ENCODE measurements at places on chromosomes 4 and X. TPM values are rescaled to one million over a fixed set of nuclear protein-coding genes. Genes with fewer than 3 reads are reported as not detected.

DNA sequence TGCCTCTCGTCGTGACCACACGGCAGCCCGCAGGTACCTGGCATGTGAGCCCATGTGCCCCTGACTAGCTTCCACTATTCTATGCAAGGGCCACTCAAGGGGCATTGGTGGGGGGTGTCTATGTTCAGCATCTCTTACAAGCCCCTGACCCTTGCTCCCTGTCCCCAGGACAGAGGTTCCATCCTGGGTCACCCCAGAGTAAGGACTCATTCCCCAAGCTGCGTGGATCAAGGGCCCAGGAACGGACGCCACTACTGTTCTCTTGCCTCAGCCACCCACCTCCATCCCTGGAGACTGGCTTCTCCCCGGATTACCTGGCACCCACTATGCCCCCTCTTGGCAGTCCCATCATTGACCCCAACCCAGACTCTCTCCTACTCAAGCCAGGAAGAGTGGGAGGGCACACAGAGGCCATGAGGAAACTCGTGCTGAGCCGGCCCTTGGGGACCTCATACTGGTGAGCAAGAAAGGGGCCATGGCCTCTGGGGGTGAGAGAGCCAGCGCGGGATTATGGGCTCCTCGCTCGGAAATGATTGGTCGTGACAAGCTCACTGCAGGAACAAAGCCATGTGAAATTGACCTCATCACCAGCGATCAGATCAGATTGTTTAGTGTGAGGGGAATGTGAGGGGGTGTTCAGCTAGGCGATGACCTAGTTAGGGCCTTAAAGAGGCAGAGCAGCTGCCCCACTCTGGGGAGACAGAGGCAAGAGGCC, 50.1 kb upstream of the PJA1 start:
- DNase-seq: no peak

DNA sequence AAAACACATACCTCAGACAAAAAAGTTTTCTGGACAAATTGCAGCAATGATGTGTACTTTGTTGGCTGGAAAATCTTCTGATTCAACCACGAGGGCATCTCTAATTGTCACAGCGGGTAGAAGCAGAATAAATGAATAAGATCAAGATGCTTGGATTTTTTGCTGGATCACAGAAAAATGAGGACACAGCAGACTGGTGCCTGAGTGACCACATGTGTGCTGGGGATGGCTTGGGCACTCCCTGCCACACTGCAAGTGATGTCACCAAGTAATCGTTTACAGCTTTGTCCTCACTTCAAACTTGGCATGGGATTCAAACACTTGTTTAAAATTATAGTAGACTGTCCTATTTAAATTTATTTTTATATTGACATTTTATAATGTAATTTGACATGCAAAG, 557.0 kb downstream of the SPRY1 start:
- no peak for DNase-seq

- DNase-seq: no peak
Measured at GRCh38 chrX:155534800-155535199, 76.4 kb upstream of the F8A3 start.

The DGKK gene
- not detected for total RNA-seq

GRCh38 chr4:165343353-165344191, 16.1 kb downstream of the MSMO1 start:
- DNase-seq: no peak
